ENCODE measurements at places on chromosomes 4 and X.

GRCh38 chr4:57214654-57215411 lies 104.6 kb upstream of the IGFBP7 start:
- no peak for DNase-seq

- no peak for DNase-seq
Measured at GRCh38 chr4:185573651-185574199, 38.4 kb upstream of the PDLIM3 start.

- DNase-seq, result no peak
Measured at GRCh38 chr4:152719291-152719690, 39.5 kb upstream of the TMEM154 start.

GRCh38 chrX:11407331-11408108 lies 114.3 kb downstream of the AMELX start:
- no peak for DNase-seq

DNA sequence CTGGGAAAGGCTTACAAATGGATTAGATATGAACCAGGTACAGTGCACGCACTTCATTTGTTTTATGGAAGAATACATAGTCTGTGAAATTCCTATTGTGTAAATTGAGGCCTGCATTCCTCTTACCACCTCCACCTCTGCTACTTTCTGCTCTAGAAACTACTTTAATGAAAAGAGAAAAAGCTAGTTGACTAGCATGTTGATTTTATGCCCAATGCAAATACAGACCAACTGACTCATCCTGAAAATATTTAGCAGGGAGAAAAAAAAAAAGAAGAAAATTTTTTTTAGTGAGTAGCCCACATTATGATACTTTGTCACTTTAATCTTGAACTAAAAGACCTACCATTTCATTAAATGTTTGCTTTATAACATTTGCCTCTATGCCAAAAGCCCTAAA lies 41.2 kb downstream of the DCLK2 start:
- DNase-seq, result no peak

DNA sequence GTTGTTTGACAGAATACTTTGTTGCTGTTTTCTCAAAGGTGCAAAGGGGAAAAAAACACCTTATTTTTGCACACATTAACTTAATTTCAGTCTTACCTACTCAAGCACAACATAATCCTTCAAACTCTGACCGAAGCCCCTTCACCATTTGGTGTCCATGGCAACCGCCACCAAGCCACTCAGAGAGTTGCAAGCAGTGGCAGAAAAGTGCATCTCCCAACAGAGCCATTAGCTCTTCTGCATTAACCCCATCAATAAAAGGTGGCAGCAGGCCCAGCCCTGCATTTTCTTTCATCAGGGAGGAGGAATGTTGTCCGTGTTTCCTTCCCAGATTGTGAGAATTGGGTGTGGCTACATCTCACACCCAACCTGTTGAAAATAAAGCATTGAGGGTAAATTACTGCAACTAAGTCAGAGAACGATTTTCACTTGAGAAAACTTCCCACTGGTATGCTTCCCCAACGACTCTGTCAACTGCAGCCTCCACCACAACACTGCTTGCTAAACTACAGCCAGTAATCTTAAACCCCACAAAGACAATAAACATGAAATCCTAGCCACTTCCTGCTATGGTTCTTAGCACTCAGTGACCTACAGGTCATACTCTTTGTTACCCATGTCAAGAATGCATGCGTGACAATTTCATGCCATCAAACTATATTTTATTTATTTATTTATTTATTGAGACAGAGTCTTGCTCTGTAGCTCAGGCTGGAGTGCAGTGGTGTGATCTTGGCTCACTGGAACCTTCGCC lies 154.0 kb downstream of the GRIA3 start:
- DNase-seq, result no peak

GRCh38 chr4:153222707-153223426 lies 18.6 kb downstream of the TRIM2 start:
- DNase-seq, result peak; percentile 74

- DNase-seq, result no peak
Measured at GRCh38 chrX:23525531-23525930, 141.8 kb upstream of the PRDX4 start.

GRCh38 chrX:97200454-97200853 lies 316.7 kb downstream of the RPA4 start:
- DNase-seq, result no peak

- DNase-seq, result no peak
Measured at GRCh38 chr4:139207873-139208403, 30.9 kb upstream of the ELF2 start.

GRCh38 chr4:122614621-122615020 lies 6.2 kb downstream of the IL21 start:
- no peak for DNase-seq

DNA sequence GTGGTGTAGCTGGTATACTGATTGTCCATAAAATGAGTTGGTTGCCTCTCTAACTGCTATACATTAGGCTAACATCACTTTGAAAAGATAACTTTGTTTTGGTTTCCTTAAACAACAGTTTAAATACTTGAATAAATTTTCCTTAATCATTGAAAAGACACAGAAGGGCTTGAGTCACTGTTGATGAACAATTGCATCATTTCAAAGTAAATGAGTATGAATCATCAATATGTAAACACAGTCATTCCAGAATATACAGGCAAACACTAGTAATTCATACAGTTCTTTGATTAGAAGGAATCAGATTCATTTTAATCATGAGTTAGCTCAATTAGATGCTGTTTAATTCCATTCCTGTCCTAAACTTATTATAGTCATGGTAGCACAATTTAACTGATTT lies 160.6 kb downstream of the AFF2 start:
- DNase-seq, result no peak

DNA sequence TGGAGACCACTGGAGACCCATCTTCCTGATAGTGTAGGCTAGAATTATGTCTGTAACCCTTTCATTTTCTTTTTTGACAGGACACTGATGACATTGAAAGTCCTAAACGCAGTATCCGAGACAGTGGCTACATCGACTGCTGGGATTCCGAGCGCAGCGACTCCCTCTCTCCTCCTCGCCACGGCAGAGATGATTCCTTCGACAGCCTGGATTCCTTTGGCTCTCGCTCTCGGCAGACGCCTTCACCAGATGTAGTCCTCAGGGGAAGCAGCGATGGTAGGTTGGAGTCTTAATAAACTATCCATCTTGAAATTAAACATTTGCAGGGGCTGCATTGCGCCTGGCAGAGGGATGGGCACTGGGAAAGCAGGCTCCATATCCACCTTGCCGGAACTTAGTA lies 75.4 kb downstream of the LIMCH1 start:
- no peak for DNase-seq

- DNase-seq, result no peak
Measured at GRCh38 chrX:45602151-45602550, 401.5 kb upstream of the DIPK2B start.

Measured in caudate nucleus (tissue), 63 donors.